ENCODE measurements at places on chromosomes 16 and 17.

GRCh38 chr17:47009759-47010594, 30.9 kb upstream of the RPRML start:
- no peak for DNase-seq

DNA sequence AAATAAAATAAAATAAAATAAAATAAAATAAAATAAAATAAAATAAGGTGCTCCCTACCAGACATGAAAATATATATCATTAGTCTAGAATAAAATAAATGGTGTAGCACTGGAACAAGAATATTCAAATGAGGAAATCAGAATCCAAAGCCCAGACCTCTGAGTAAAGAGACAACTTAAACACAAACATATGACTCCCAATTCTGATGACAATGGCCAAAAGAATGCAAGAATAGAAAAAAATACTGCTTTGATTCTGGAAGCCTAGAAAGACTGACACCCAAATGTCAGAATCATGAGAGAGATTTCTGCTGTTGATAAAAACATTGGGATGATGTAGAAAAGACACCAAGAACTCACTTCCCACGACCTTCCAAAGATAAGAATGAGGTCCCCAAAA, 27.9 kb downstream of the MYOCD start:
- DNase-seq = no peak

GRCh38 chr16:47043970-47044684, 70.7 kb upstream of the DNAJA2 start:
- no peak for DNase-seq

DNA sequence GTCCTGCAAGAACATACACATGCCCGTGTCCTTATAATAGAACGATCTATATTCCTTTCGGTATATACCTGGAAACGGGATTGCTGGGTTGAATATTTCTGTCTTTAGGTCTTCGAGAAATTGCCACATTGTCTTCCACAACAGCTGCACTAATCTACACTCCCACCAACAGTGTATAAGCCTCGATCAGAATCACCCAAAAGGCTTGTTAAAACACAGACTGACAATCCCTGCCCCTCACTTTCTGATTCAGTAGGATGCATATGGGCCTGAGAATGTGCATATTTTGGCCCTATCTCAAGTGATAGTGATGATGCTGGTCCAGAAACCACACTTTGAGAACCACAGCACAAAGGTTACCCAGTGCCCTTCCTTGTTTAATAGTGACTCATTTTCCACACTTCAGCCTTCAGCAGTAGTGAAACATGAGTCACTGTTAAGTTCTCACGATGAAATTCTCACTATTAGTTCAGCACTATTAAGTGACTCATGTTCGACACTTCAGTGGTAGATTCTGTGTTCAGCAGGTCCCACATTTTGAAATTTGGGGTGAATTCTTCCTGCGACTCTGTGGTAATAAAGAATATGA, 215.6 kb downstream of the GRIN2A start:
- no peak for DNase-seq

- DNase-seq = no peak
Measured at GRCh38 chr17:63382826-63383225, 63.3 kb downstream of the CYB561 start.

DNA sequence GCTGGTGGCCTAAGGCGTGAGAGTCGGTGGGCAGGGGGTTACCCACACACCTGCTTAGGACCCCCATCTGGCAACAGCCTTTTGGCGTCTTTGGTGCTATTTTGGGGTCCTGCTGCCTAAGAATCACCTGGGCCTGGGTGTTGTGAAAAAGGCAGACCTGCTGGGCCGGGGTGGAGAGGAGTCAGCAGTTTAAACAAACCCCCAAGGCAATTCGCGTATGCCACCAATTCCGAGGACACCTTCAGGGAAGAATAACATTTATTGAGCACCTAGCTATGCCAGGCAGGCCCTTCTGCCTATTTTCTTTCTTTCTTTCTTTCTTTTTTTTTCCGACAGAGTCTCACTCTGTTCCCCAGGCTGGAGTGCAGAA, 53.9 kb upstream of the TOB1 start:
- DNase-seq = no peak

- no peak for DNase-seq
Measured at GRCh38 chr17:74012465-74012864, 191.0 kb upstream of the RPL38 start.

DNA sequence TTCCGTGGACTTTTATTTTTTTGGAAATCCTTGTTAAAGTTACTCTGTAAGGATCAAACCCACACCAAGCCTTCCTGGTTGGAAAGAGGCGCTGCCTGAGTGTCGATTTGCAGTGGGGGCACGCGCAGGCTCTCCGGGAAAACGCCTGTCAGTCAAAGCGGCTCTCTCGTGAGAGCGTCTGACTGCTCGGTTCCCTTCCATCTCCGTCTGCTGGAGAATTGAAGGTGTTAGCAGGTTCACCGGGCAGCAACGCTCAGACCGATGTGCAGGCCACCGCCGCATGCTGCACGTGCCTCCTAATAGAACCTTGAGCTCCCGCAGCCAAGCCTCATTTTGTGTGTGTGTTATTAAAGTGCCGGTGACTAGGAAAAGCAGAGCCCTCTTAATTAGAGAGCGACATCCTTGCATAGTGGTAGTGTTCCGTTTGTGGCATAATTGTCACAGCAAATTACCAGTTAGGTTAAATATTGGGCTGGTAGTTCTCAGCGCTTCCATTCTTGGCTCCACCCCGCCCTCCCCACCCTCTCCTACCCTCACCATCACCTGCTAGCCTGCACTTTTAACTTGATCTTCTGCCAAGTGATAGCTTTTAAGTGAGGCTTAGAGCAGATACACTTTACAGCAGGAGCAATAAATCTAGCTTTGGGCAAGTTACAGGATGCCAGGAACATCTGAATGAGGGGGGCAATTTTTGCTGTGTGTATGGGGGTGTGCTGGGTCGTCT, 75.5 kb downstream of the RPA1 start:
- DNase-seq = no peak

DNA sequence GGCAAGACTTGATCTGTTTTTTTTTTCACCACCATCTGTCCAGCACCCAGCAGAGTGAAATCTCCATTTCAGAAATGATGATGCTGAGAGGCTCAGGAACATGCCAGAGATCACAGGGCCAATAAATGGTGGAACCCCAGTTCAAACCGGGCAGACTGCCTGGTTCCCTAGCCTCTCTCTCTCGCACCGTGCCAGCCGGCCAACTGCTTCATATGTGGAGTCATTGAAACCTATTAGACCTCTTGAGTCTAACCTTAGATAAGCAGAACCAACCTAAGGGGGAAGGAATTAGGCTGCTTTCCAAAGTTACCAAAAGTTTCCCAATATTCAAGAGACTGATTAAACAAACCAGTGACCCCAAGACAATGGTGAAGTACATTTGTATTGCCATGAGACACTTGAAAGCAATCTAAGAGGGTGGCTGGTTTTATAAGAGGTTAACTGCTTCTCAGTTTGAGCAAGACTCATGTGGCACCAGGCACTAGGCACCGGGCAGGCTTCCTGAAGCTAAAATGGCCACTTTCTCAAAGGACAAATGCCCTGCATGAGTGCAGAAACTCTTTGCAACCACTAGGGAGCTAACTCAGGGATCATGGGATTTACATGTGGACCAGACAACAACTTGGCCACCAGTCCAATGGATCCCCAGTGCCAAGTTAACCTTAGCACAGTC, 18.4 kb downstream of the TOX3 start:
- DNase-seq = no peak

- DNase-seq = no peak
Measured at GRCh38 chr17:59346876-59347407, 15.5 kb downstream of the YPEL2 start.

All from caudate nucleus (tissue), 63 donors.